ENCODE measurements at places on chromosomes 2 and 18.

GRCh38 chr2:217959723-217960122, 43.1 kb downstream of the TNS1 start:
- no peak for DNase-seq

DNA sequence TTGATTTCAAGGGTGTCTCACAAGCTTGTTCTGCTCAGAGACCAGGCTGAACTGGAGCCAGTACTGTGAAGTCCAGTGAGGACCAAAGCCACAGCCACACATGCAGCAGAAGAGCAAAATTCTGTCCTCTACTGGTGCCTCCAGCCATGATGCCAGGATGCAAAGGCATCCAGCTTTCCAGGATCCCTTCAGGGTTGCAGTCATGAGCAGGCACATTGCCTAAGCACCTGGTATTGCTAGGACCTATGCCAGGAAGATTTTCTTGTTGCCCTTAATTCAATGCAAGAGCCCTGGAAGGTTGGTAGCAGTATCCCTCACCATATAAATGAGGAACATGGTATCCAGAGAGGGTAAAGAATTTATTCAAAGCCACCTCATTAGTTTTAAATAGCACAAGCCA, 78.9 kb upstream of the CYRIA start:
- DNase-seq: no peak

DNA sequence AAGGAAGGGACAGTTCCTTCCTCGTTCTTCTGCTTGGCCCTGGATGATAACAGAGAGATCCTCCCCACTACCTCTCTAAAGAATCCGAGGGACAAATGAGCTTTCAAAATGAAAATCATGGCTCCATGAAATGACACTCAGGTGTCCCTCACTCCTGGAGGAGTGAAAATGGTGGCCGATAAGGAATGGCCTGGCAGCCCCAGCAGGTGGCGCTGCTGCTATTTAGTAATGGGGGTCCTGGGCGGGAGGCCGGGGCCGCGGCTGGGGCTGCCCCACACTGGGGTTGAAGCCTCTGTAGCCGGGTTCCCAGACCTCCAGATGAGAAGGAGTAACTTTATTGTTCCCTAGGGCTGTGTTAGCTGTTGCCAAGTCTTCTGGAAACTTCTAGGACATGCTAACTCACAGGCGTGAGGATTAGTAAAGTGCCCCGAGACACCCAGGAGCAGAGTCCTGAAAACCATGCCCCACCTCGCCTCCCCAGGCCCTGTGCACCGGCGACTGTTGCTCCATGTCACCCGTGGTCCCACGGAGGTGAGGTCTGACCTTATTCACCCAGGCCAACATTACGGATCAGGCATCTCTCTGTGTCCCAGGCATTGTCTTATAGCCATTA, 138.0 kb downstream of the CTIF start:
- DNase-seq: peak; percentile 51

GRCh38 chr2:162011706-162012564, 62.1 kb downstream of the DPP4 start:
- no peak for DNase-seq

GRCh38 chr2:217517402-217517801, 485.4 kb downstream of the TNS1 start:
- DNase-seq: no peak

DNA sequence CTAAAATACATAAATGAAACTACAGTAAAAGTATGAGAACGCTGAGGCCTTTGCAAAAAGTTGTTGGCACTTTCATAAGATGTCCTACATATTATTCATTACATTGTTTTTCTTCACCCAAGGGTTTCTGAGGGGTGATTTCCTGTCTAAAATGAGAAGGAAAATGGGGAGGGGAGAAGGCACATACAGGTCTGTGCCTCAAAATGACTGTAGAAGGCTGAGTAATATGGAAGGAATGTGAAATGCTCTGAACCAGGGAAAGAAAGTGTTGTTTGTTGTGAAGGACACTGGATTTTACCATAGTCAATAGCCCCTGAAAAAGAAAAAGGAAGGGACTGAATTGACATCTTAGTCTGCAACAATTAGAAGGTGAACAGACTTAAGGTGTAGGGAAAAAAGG, 99.5 kb upstream of the RNF152 start:
- peak; percentile 76 for DNase-seq

GRCh38 chr2:160472839-160473251, 20.8 kb downstream of the RBMS1 start:
- DNase-seq: peak; percentile 37

GRCh38 chr18:8994603-8995002, 107.9 kb upstream of the NDUFV2 start:
- DNase-seq: peak; percentile 42

DNA sequence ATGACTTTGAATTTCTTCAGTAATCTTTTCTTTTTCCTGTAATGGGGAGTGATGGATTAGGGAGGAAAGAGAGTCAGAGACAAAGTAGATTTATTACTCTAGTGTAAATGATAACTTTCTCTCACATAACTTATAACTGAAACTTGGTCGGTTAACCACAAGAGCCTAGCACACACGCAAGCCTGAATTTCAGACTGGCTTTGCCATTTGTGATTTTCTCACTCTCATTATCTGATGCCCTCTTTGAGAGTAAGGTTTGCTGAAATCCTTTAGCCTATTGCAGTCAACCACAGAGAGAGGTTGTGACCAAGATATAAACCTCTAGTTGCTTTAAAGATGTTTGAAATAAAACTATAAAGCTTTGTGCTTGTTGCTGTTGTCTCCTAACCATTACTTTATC, 117.9 kb upstream of the NETO1 start:
- no peak for DNase-seq

- no peak for DNase-seq
Observed at GRCh38 chr18:23330423-23330822, 122.7 kb upstream of the RIOK3 start.

DNA sequence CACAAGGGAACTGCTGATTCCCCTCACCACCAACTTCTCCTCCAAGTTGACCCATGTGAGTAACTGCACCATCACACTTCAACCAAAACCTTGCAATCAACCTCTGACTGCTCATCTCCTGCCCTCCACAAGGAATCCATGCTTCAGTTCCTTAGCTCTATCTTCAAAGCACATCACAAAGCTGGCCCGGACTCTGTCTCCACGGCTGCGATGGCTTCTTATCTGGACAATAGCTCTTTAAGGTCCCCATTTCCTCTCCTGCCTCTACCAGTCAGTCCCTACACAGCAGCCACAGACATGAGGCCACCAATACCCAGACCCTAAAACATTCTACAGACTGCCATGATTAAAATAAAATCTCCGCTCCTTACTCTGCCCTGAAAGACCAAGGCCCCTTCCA, 25.7 kb downstream of the MBOAT2 start:
- DNase-seq: no peak

- no peak for DNase-seq
Observed at GRCh38 chr2:38549851-38550250, 52.9 kb downstream of the HNRNPLL start.

- no peak for DNase-seq
Observed at GRCh38 chr2:5076599-5076998, 615.6 kb upstream of the SOX11 start.

DNA sequence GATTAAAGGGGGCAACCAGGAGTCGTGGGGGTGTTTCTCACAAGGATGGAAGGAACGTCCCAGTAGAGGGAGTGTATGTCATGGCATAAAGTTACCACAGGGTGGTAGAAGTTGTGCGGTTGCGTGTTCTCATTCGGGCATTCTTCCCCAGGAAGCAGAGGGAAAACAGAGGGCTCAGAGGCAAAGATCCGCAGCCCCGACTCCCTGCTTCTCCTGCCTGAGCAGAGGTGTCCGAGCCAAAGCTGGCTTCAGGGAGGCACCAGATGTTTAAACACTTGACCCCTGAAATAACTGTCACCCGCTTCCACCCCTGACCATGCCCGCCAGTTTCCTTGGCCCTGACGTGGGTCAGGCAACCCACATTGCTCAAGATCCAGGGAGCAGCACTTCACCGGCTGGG, 83.7 kb downstream of the EN1 start:
- DNase-seq: peak; percentile 16

DNA sequence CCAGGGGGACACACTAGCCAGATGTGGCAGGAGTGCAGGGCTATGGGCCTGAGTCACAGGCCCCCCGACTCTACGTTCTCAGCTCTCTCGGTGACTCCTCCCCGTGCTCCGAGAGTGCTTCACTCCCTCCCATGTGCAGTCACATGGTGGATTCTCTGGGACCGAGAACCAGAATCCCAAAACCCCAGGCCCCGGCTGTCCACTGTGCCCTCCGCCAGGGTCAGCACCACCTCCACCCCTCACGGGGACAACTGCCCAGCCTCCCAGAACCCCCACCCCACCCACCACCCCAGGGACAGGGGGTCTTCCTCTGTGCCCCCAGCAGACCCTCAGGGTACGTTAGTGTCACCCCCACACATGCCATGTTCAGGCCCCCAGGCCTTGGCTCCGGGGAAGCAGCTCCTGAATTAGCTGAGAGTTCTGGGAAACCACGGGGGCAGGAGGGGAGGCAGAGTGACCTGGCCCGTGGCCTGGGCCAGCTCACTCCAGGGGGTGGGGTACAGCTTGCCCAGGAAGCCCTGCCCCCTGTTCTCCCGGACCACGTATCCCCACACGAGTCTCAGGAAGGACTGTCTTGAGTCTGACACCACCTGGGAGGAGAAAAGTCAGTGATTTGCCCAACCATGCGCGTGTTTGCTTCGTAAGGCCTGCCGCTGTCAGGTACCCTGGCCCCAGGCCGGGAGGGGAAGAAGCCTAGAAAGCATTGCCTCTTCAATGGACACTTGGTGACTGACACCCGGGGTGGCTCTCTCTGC, 4.4 kb downstream of the RAMP1 start:
- DNase-seq: no peak

GRCh38 chr2:134420259-134420658, 166.4 kb downstream of the MGAT5 start:
- no peak for DNase-seq

- no peak for DNase-seq
Observed at GRCh38 chr2:206031950-206032567, 53.9 kb downstream of the INO80D start.

- DNase-seq: no peak
Observed at GRCh38 chr2:222470802-222471468, 46.6 kb downstream of the SGPP2 start.

DNA sequence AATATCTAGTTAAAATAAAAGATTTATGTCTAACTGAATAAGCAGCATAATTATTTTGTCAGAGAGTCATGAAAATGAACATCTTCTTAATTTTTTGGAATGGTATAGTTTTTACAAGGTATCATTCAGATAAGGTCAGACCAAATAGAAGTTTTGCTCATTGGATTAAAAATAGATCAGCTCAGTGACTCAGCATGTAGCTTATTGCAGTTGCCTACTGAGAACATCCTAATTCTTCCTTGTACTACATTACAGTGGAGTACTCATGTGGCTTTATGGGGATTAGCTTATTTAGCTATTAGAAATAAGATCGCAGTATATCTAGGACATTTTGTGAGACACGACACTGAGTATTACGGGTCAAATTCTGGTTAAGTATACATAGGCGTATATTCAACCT, 38.2 kb upstream of the PPM1B start:
- DNase-seq: peak; percentile 53

- peak; percentile 60 for DNase-seq
Observed at GRCh38 chr18:32735781-32736180, 37.0 kb downstream of the KLHL14 start.
